Activated CD8-positive, alpha-beta memory T cell treated with anti-CD3 and anti-CD28 coated beads for 1 hour (primary cell): ENCODE measurements at places on chromosomes 3 and 15.

GRCh38 chr3:146881966-146882760 lies 277.0 kb upstream of the PLSCR5 start:
- DNase-seq = no peak

- DNase-seq = no peak
Measured at GRCh38 chr3:129087138-129087702, 26.6 kb downstream of the GP9 start.

- no peak for DNase-seq
Measured at GRCh38 chr15:66046751-66047150, 177.5 kb downstream of the RAB11A start.

GRCh38 chr15:100373942-100374341 lies 32.2 kb upstream of the ADAMTS17 start:
- no peak for DNase-seq

- DNase-seq = no peak
Measured at GRCh38 chr3:51400166-51400565, 9.1 kb downstream of the RBM15B start.

- DNase-seq = no peak
Measured at GRCh38 chr3:62975566-62975965, 100.3 kb upstream of the CADPS start.

DNA sequence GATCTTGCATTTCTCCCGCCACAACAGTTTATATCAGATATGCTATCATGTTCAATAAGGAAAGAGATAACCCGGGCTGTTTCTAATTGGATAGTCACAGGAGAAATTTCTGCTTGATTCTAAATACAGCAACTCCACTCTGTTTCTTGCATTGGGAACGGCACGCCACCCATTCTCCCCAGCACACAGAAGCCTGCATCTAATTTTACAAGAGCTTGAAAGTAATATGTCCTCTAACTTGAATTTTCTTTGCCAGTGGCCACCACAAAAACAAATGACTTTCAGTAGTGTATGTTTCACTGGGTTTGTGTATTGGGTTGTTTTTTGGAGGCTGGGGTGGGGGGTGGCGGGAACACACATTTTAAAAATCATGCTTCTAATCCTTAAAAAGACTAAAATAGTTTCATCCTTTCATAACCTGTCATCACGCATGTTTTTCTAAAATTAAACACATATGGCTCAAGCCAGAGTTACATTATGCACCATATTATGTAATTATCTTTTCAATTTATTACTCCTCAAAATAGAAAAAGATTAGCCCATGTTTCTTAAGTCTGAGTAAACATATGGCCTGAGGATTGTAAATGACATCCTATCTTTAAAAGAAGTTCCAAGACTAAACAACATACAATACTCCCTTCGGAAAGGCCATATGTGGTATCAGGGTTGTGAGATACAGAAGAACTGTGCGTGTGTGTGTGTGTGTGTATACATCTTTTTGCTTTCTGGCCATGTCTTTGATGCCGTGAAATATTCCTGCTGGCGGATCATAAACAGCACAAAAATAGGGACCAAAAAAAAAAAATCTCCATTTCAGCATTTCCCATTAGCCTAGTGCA lies 176.3 kb downstream of the FOXP1 start:
- DNase-seq = no peak

- no peak for DNase-seq
Measured at GRCh38 chr3:46859001-46859710, 4.1 kb downstream of the MYL3 start.

DNA sequence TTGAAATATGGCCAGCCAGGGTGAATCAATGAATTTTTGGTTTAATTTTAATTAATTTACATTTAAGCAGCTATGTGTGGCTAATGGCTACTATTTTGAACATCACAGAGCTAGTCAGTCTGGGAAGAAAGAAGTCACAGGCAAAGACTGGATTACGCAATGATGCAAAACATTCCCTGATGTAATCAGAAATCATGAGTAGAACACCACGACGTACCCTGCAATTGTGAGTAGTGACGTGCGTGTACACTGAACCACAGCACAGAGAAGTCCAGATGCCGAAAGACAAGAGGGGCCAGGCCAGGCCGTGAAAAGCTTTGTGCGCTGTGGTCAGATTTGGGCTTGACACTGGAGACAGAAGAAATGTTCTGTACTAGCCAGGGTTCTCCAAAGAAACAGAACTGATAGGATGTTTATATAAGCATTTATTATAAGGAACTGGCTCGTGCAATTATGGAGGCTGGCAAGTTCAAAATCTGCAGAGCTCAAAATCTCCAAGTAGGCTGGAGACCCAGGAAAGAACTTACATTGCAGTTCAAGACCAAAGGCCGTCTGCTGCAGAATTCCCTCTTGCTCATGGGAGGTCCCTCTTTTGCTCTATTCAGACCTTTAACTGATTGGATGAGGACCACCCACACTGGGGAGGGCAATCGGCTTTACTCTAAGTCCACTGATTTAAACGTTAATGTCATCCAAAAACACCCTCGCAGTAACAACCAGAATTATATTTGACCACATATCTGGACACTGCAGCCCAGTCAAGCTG lies 44.6 kb downstream of the SH3BP5 start:
- no peak for DNase-seq

DNA sequence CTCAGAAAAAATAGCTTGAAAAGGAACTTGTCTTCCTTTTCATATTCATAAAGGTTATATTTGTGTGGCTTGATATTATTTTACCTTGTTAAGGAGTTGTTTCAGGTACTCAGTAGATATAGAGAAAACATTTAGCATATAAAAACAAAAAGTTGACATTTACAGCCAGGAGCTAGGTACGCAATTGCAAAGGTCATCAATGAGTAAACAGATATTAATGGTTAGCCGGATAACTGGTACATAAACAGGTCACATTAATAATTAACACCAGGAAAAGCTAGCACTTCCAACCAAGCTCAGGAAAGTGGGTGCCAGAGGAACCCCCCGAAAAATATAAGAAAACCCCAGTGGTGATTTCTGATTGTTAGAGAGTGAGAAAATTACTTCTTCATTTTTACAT lies 146.6 kb upstream of the NR2F2 start:
- no peak for DNase-seq

DNA sequence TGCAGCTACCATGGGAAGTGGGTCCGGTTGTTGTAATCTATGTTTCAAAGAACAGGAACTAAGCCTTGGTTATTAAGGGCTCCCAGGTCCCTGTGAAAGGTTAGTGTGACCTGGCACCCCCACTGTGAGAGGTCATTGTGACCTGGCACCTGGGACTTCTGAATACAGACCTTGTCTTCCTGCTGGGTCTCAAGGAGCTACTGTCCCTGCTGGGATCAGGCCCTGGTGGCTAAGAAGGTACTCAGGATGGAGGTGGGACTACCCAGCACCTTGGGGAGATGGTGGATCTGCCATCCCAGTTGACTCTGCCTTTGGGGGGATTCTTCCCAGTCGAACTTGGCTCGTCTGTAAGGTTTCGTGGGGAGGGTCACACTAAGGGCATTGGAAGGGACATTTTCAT lies 10.3 kb upstream of the SLCO2A1 start:
- DNase-seq = no peak

DNA sequence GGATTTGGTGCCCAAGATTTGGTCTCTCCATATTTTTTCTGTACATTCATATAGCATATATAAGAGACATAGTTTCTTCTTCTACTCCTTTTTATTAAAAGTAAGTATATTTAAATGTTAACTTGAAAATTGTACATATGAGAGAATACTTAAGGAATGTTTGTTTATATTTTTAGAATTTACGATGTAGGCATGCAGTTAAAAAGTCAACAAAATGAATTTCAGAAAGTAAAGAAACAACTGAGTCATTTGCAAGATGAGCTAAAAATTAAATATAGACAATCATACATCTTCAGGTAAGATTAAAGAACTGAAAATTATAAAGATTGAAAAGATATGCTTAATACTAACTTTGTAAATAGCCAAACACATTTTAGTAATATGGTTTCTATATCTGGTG lies 94.2 kb downstream of the LEKR1 start:
- no peak for DNase-seq

DNA sequence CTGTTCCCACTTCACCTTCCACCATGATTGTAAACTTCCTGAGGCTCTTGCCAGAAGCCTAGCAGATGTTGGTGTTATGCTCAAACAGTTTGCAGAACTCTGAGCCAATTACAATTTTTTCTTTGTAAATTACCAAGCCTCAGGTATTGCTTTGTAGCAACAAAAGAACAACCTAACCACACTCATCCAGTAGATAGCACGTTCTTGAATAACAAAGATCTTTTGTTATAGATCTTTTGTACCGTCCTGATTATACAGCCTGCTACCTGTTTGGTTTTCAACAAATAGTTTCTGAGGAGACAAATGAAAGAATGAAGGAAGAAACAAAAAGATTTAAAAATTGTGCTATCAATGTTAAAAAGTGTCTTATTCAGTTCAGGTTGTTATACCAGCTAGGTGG lies 474.7 kb upstream of the ALCAM start:
- no peak for DNase-seq

DNA sequence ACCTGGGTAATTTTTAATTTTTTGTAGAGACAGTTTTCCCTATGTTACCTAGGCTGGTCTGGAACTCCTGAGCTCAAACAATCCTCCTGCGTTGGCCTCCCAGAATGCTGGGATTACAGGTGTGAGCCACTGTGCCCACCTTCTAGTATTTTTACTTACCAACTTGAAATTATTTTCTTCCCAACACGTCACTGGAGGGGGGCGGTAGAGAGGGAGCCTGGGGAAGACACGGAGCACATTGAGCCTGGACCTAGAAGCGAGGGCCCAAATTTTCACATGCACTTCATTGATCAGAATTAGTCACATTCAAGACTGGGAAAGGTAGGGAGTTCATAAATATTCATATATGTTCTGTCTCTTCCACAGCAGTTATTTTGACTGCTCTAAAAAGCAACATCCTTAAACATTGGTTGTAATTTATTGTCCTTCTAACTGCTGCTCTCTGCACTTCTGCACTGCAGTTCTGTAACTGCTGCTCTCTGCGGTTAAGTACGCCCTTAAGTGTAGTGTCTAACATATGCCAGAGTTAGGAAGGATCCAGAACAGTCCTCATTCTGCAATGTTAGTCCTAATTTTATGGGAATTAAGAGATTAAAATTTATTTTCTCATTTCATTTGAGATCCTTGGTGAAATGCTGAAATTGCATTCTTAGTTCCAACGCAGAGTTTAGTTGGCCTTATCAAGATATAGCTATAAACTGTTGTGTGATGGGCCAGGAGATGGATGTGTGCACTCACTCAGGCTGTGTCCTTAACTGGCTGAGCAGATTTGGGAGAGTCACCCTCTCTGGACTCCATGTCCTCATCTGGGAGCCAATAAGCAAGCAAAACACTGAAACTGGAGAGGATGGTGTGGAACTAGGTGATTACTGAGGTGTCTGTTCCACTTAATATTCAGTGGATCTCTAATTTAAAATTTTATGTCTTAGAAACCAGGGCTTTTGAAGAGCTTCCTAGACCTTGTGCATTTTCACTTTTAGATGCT lies 98.2 kb downstream of the STRIT1 start:
- DNase-seq = no peak

GRCh38 chr3:41234823-41235721 lies 35.8 kb downstream of the CTNNB1 start:
- DNase-seq = no peak

DNA sequence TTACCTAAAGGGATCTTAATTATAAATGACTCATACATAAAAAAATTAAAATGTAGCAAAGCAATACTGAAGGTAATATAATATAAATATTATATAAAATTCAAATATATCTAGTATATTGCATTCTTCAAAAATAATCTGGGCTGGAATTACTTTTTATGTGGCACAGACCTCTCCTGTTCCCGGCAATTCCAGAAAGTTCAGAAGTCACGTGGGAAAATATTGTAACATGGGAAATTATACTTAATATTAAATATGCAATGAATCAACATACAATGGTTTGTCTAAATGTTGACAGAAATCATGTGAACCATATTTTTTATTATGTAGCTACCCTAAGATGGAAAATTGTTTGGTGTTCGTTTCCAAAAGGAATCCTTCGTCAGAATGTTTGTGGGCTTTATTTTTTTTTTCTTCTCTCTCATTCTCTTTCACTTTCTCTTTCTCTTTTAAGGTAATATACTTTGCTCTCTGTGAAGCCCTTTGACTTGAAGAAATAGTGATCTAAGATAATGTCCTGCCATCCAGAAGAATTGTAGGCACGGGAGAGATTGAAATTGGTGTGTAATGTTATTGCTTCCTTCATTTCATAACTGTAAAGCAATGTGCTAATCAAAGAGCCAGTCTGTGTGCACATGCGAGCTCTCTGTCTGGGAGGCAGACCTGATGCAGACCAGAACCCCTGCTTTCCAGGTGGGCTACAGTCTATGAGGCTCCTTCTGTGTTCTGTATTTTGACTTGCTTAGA lies 559.4 kb downstream of the NR2F2 start:
- DNase-seq = no peak

- DNase-seq = no peak
Measured at GRCh38 chr3:47985381-47985780, 30.8 kb downstream of the MAP4 start.

GRCh38 chr3:108159865-108160264 lies 62.4 kb downstream of the IFT57 start:
- no peak for DNase-seq

GRCh38 chr15:89469426-89470096 lies 26.8 kb downstream of the RHCG start:
- DNase-seq = no peak

DNA sequence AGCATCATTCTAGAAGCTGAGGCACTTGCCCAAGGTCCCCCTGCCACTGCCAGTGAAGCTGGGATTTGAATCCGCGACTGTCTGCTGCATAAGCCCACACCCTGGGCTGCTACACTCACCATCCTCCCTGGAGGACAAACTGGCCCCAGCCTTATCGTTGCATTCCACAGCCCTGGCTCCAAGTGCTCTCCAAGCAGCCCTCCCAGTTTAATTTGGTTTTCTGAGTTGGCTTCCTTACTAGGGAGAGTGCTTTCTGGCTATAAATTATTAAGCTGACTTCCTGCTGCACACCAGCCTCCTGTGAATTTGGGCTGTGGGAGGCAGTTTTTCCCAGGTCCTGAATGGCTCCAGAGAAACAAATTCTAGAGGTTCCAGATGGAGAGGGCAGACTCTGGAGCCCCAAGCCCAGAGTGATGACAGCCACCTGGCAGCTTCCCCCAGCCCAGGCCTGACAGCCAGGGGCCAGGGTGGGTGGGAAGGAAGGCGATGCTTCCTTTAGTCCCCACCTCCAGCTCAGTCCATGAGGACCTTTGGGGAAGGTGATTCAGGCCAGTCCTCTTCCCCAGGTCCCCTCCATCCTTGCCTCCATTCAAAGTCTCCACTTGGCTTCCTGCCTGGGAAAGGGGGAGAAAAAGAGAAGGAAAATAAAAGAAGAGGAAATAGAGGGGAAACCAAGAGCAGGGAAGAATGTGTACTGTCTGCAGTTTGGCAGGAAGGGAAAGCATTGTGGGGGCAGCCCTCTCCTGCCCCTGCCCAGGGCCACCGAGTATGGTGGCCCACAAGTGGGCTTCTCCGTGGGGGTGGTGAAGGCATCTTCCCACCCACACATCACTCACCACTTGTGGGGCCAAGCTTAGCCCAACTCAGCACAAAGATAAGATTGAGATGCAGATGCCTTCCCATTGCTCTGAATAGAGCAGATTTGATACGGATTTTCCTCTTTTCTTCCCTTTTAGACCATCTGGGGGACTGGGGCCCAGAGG lies 69.6 kb downstream of the SEMA5B start:
- DNase-seq = no peak
